Activated CD4-positive, alpha-beta T cell treated with anti-CD3 and anti-CD28 coated beads for 36 hours (primary cell): ENCODE measurements at places on chromosomes 16 and 17. TPM values are rescaled to one million over a fixed set of nuclear protein-coding genes. Genes with fewer than 3 reads are reported as not detected.

GNG13 gene
- total RNA-seq = not detected

ADAMTS18 gene
- total RNA-seq = not detected

SMIM5 gene
- 0.14 TPM for total RNA-seq

ABCA8 gene
- not detected for total RNA-seq

- DNase-seq = peak; percentile 90
- no peaks in the 10 kb centered on the region for H3K27me3 ChIP-seq
- H3K4me1 ChIP-seq = peaks cover 65% of the 10 kb centered on the region
- peak overlapping the region; percentile 79 for H3K4me3 ChIP-seq
- peak overlapping the region; percentile 98 for H3K27ac ChIP-seq
Measured at GRCh38 chr17:80260069-80260535, 550 bp upstream of the RNF213 start.
